ENCODE measurements at places on chromosomes 12 and 14. TPM values are rescaled to one million over a fixed set of nuclear protein-coding genes. Genes with fewer than 3 reads are reported as not detected.

DNA sequence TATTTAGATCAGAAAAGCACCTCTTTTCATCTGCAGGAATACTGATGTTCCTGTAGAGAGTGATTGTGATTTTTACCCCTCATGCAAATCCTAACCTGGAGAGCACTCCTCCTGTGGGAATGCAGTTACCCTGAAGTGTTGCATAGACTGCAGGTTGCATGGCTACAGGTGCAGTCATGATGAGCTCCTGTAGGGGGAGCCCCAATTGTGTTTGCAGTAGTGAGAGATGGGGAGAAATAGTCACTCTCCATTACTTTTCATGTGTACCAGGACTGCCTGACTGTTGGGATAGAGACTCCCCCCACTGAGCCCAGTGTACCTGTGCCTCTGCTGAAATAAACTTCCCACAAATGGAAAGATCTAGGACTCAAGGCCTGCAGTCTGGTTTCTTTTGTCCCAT is 1086.5 kb downstream of the SLC6A15 start:
- peaks cover 8% of the 10 kb centered on the region for H3K4me1 ChIP-seq
- DNase-seq: no peak
- H3K27me3 ChIP-seq: no peaks in the 10 kb centered on the region
- H3K36me3 ChIP-seq: no peaks in the 10 kb centered on the region
- no peak overlapping the region for H3K27ac ChIP-seq

- H3K4me1 ChIP-seq: no peaks in the 10 kb centered on the region
- H3K36me3 ChIP-seq: no peaks in the 10 kb centered on the region
- no peak overlapping the region for H3K27ac ChIP-seq
- no peak for DNase-seq
These were observed 215.7 kb downstream of the CPNE8 start for GRCh38 chr12:38689704-38690103.

GRCh38 chr12:14532152-14532551 is 35.5 kb downstream of the PLBD1 start:
- no peaks in the 10 kb centered on the region for H3K27me3 ChIP-seq
- no peak overlapping the region for H3K27ac ChIP-seq
- peaks cover 6% of the 10 kb centered on the region for H3K36me3 ChIP-seq
- no peak for DNase-seq
- H3K4me1 ChIP-seq: no peaks in the 10 kb centered on the region
- no peak overlapping the region for H3K4me3 ChIP-seq

COX8C gene
- total RNA-seq: not detected

TUNAR gene
- total RNA-seq: 0.18 TPM

BBOF1 gene
- 7.8 TPM for total RNA-seq

LRRC10 gene
- not detected for total RNA-seq

Data from muscle of leg (tissue), 16 donors.